Epithelial cell of alveolus of lung (primary cell): ENCODE measurements at places on chromosomes 6 and 20. TPM values are rescaled to one million over a fixed set of nuclear protein-coding genes. Genes with fewer than 3 reads are reported as not detected.

Gene PSMB9
- 7.8 and 43.2 TPM in 2 replicates for total RNA-seq

Gene MYH7B
- not detected in 2 replicates for total RNA-seq

Gene KCNK16
- not detected in 2 replicates for total RNA-seq

Gene KHDC3L
- not detected in 2 replicates for total RNA-seq

Gene PCIF1
- total RNA-seq, result 19.0 and 20.2 TPM in 2 replicates

Gene MOG
- not detected in 2 replicates for total RNA-seq

Gene PABPC1L
- 3.7 and 4.9 TPM in 2 replicates for total RNA-seq

Gene ABHD16B
- total RNA-seq, result not detected in 2 replicates
